Posterior cingulate gyrus (tissue), 11 donors: ENCODE measurements at places on chromosomes 7 and 10.

- no peak for DNase-seq
These were observed 90.9 kb downstream of the CHST15 start for GRCh38 chr10:124002391-124003069.

DNA sequence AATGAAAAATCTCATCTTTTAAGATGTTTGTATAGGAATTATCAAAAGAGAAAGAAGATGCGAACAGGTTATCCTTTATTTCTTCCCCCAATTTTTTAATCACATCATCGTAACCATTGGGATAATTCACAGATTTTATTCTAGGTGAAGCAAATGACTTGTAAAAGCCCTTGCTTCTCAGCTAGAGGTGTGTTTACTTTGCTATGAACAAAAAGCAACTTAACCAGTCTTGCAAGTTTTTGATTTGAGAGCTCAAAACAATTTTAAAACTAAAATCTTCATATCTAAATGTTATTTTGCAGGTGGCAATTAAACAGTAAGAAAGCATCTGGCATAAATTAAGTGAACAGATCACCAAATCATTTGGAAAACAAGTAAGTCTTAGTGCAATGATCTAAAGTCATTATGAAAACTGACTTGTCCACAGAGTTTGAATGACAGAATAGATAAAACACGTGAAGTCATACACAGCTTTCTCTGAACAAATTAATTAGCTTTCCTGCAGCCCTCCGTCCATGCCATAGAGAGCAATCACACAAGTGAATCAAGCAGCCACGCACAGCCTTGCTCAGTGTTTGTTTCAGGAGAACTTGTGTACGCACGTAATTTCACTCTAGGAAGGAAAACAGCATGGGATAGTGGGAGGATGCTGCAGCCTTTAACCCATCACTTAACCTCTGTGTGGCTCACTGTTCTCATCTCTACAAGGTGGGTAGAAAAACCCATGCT lies 85.0 kb upstream of the ZNF800 start:
- no peak for DNase-seq

GRCh38 chr7:70313271-70313670 lies 715.0 kb downstream of the AUTS2 start:
- DNase-seq, result no peak

- no peak for DNase-seq
These were observed 10.5 kb upstream of the UNC5B start for GRCh38 chr10:71201849-71202248.

DNA sequence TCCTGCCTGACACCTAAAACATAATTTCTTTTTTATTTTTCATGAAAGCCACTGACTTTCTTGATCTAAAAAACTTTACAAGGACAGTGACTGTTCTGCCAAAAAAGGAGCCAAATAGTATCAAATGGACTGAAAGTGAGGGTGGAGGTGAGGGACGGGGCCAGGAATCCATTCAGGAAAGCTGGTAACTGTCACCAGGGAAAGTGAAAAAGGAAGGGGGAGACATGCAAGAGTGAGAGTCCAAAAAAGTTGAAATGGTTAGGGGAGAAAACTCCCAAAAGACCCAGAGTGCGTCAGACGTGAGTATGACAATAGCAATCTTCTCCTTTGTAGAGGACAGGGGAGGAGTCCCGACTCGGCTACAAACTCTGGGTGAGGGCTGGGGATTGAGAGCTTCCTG lies 2.9 kb upstream of the PRAP1 start:
- DNase-seq, result no peak

GRCh38 chr7:108802650-108803049 lies 233.0 kb downstream of the DNAJB9 start:
- no peak for DNase-seq

- peak; percentile 55 for DNase-seq
These were observed 110.2 kb downstream of the ELAPOR2 start for GRCh38 chr7:86949052-86949778.

DNA sequence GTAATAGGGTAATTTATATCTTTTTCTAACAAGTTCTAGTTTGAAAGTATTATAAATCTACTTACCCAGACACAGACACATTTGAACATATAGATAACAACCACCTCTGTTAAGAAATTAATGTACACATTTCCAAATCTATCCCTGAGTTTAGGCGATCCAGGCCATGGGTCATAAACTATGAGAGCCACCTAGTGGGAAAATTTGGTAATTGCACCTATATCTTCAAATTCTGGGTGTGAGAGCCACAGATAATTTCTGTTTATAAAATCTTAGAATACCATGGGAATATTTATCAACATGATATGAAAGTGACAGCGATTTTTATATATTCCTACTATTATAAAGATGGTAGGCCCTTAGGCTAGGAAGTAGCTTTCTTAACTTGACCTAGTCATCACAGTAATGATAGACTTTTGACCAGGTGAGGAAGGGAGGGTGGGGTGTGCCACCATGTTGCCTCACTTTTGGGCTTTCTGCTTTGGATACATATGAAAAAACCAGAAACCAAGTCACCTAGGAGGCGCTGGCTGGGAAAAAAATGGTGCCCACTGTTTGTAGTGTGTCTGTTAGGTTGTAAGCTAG lies 8.0 kb upstream of the EPHA1 start:
- no peak for DNase-seq

- DNase-seq, result no peak
These were observed 89.5 kb upstream of the ZNF438 start for GRCh38 chr10:31120961-31121685.

DNA sequence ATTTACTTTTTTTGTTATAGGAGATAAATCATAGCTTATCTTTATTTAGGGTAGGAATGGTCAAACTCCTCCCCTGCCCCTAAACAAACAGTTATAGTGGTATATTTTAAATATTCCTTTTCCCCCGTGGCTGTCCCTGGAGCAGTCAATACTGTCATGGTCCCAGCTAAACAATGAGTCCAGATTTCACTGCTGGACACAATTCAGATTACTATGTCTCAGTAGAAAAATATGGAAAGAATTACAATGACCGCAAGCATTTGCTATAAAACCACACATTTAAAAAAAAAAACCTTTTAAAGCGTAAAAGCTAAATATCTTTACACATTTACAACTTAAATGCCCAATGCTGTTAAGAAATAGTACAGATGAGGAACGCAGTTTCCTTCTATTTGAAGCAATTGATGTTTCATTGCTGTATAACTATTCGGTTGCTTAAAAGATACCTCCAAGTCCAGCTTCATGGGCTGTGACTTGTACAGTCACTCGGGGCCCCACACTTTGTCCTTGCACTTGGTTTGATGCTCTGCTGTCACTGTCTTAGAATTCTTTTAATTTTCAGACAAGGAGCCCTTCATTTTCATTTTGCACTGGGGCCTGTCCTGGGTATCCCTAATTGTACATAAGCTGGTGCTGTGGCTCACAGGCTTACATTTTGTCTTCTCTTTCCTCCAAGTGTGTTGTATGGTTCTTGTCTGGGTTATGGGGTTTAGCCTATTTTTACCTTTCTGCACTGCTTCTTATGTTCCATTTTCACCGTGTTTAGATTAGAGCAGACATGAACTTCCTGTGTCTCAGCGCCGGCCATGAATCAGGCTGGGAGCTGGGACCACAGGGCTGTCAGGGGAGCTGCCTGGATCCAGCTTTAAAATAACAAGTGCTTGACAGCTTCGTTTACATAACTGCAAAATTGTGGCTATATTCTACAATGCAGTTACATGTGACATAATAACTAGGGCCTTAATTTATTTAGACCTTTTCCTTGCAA lies 530.2 kb upstream of the FZD8 start:
- DNase-seq, result no peak
